Coronary artery (tissue), 2 donors: ENCODE measurements at places on chromosomes 7 and 10.
A peak's percentile ranks its signal among the peaks of the same experiment; 100 is the strongest.

DNA sequence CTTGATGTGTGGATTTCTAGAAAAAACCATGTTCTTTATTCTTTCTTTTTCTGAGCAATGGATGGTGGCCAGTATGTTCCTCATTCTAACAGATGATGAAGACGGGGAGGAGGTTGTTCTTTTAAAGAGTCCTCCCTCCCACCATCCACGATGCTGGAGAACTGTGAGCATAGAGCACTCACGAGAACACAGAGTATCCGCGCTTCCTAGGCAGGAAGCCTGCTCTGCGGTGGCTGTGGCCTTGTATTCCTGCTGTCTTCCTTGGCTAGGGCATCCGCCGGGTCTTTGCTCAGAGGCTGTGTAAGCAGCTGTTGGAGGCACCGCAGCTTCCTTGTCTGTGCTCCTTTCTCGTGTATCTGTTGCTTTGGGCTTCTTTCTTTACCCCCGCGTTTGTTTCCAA, 214.2 kb downstream of the CCDC3 start:
- DNase-seq, result no peak

DNA sequence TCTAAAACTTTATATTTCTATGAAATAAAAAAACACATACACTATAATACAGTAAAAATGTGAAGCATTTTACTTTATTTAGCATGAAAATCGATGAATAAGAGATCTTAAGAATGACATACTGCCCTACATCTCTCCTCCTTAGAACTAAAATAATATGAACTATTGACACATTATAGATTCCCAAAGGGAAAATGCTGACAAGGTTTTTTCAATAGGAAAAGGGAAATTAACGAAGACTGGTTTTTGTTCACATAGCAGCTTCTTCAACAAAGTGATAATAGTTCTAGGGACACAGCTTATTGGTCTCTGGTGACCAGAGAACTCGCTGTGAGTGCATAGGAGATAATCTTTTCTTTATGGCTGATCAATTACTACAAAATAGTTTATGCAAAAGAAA, 57.9 kb upstream of the FEZF1 start:
- no peak for DNase-seq

DNA sequence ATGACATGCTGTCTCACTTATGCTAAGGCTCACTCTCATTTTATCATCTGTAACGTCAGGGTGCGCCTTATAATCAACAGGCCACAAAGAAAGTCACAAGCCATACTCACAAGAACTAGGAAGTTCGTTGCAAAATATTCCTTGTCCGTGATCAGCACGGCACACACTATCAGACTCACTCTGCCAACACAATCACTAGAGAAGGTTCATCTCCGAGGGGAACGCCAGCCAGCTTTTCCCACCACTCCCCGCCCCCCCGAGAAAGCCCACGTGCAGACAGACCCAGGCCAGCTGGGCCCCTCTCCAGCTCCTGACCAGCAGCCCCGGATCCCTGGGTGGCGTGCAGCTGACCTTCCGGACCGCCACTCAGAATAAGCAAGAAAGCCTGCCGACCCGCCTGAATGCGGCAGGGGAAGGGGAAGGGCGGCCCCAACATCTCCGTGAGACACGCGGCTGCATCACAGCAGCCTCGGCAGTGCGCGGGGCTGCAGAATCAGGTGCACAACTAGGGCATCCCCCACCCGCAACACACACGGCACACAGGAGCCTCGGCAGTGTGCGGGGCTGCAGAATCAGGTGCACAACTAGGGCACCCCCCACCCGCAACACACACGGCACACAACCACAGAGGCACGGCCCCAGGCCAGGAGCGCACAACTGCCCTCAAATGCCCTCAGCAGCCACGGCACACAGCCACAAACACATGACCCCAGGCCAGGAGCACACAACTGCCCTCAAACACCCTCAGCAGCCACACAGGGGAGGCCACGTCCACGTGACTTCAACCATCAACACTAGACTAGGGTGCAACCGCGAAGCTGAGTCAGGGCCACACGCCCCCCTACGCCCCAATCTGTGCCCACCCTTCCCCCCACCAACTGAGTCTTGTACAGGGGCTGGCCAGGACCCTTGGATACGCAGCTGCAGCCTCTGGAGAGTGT, 2.5 kb upstream of the GPR146 start:
- no peak for DNase-seq

DNA sequence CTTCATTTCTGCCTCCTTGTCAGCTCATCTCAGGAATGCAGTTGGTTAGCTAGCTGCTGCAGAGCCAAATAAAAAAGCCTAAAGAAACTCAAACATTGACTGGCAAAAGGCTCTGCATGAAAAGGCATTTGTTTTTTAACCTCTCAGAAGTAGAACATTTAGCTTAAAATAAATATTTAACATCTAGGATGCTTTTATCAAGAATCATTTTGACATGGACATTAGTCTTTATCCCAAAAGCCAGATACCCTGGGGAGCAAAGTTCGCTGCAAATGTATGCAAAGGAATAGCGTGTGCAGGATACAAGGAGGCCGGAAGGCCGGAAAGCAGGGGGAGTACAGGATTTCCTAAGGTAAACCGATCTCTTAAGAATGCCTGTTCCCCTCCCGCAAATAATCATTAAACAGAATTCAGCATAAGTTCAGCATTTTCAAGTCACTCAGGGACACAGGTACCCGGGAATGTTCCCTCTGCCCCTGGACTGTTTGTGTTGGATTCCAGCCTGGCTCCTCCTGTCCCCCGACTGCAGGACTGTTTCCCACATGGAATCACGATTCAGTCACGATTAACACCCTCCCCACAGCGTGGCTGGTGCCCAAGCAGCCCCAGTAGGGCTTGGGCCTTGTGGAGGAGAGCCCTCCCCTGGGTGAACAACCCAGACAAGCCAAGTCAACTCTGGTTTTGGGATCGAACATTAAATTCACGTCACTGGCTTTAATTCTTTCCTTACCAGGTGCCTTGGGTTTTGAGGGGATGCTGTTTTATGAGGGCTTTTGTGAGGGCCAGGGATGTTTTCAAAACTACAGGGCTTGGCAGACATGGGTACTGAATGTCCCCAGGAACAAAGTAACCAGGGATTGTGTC, 97.8 kb downstream of the HIPK2 start:
- DNase-seq, result no peak

- no peak for DNase-seq
Observed at GRCh38 chr7:130642383-130642782, 26.2 kb downstream of the COPG2 start.

GRCh38 chr10:29882766-29883165, 176.6 kb downstream of the JCAD start:
- no peak for DNase-seq

GRCh38 chr10:34155812-34156211, 659.3 kb downstream of the PARD3 start:
- DNase-seq, result no peak

DNA sequence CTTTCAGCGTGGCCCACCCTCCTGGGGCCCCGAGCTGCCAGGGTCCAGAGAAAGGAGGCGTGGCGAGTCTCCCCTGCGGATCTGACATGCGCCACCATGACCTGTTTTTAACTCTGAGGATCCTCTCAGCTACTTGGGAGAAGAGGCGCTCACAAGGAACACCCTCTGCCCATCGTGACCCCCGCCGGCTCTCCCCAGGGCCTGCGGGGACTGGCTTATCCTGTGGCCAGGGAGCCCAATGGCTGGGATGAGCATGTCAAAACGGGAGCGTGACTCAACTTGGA, 93.7 kb downstream of the EBF3 start:
- DNase-seq, result no peak

DNA sequence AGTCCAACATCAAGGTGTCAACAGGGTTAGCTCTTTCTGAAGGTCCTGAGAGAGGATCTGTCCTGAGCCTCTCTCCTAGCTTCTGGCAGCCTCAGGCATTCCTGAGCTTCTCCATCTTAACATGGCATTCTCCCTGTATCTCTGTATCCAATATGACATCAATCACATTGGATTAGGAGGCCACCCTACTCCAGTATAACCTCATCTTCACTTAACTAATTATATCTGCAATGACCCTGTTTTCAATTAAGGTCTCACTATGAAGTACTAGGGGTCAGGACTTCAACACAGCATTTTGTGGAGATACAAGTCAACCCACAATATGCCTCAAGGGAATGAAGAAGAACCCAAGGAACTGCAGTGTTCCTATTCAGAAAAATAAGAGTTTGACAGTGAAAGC, 133.8 kb downstream of the RELN start:
- no peak for DNase-seq

DNA sequence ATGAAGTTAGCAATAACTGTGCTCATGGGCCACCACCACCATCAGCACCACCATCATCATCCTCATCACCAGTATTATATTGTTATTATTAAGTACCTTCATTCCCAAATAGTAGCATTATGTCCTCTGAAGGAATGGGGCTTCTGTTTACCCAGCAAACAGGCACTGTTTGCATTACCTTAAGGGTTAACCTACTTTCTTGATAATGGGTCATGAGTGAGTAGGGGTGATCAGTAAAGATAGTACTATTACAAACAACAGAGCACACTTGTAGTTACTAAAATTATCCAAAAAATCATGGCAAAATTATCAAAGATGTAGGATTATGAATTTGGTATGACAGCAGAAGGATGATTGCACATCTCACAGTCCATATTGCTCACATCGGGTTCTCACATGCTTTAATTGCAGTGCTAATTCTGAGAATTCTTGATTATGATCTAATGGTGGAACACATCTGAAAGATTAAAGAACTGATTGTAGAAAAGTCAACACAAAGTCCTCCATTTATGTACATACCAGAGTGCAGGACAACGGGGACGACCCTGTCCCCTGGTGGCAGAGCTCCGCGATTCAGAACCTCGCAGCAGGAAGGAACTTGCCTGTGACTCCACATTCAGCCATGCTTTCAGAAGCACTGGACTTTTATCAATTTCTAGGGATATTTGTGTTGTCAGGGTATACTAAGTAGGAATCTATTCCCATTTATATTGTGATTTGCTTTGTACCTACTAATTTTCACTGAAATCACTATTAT, 31.0 kb downstream of the PDE1C start:
- no peak for DNase-seq

- no peak for DNase-seq
Observed at GRCh38 chr7:19958309-19958896, 185.0 kb upstream of the TMEM196 start.

GRCh38 chr10:89332123-89332633, 4.4 kb downstream of the IFIT3 start:
- DNase-seq, result no peak

DNA sequence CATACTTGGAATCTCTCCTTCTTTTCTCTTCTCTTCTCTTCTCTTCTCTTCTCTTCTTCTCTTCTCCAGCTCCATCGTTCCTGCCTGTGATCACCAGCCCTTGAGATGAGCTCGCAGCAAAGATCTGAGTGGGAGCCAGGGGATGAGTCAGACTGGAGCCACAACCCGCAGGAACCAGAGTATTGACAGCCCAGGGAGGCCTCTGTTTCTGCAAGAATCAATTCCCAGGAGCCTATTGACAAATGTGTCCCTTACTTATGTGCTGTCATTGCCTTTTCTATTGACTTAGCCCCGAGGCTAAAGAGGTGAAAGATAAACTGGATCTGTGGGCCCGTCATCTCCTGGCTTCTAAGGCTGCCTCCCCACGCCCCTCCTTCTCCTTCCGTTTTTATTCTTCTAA, 13.1 kb upstream of the HABP2 start:
- DNase-seq, result no peak

- DNase-seq, result no peak
Observed at GRCh38 chr7:54390565-54390964, 151.6 kb upstream of the VSTM2A start.

DNA sequence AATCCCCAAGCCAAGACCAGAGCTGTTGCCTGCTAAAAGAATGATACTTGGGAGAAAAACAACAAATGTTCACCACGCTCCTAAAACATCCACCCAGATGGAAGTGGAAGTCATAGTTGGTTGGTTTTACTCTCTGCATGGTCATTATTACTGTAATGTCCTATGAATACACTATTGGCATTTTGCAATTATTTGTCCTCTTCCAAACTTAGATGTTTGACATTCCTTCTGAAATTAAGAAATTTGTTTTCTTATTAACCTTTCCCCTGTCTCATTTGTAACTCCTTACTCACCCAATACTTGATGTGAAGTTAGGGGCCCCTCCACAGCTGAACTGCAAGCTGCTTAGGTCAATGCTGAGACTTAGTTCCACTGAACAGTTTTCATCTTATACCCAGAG, 383.3 kb downstream of the INHBA start:
- DNase-seq, result no peak

GRCh38 chr7:92833766-92834506, 2.4 kb downstream of the CDK6 start:
- DNase-seq, result peak; percentile 80

GRCh38 chr10:71471957-71472365, 75.2 kb downstream of the CDH23 start:
- DNase-seq, result no peak

DNA sequence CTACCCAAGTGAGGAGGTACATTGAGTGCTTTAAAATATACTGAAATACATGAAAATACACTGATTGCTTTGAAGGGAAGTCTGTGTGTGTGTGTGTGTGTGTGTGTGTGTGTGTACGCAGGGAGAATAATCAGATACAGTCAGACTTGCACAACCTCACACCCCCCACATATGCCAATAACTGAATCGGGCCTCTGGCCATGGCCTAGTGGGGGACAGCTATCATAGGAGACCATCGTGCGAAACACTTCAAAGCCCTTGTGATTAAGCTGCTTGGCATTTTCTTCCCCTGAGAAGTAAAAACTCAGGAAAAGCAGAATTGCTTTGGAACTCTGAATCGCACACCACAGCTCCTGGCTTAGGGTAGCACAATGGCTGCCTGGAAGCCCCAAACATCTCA, 135.1 kb downstream of the C10orf105 start:
- no peak for DNase-seq

DNA sequence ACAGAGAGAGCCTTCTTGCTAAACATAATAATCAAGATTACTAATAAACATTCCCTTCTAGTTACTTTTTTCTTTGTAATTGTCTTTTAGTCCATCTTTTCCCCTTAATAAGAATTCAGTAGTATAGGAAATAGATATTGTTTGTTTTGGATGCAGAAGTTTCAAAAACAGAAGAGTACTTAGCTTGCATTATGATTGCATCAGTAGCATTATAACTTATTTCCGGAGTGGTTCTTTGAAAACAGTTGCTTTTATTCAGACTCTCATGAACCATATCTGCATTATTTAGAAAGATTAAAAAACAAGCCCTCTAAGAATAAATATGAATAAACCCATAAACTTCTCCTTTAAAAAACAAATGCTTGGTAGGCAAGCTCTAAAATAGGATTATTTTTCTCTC, 34.0 kb upstream of the DKK1 start:
- no peak for DNase-seq

- no peak for DNase-seq
Observed at GRCh38 chr7:114648680-114649079, 234.1 kb downstream of the FOXP2 start.

DNA sequence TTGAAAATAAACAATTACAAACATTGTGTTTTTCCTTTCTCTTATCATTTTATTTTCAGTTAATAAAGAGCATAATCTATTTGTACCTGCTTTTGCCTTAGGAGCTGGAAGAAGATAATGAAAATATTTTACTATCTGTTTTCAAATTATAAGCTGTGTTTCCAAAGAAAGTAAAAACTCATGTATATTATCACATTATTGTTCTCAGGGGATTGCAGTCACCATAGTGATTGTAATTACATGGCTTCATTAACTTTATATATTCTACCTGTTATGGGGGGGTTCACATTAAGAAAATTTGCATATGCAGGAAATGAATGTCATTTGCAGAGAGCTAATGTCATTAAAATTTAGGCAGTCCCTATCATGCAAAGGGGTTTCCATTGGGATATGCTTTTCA, 542.3 kb downstream of the NXPH1 start:
- DNase-seq, result no peak
